ENCODE measurements at places on chromosomes 12 and 14.

DNA sequence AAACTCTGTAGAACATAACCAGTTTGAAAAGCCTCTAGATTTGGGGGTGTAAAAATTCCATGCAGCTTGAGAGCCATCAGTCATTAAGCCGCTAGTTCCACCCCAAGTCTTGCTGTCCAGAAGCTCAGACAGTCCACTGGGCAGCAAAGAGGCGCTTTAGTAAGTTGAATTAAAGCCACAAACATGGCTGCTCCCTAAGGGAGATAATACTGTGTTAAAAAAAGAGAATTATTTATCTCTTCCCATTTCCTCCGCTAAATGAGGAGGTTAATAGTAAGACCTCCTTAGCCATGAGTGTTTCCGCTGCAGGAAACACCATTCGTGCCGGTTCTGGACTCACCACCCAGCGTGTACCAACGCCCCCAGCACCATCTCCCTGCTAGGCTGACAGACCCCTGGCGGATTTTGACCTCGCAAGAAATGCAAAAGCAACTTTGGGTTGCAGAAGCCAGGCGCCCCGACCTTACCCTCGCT, 536 bp downstream of the TM7SF3 start:
- peak; percentile 47 for ATAC-seq

- ATAC-seq = no peak
Observed at GRCh38 chr12:50828121-50828520, 14.6 kb upstream of the TMPRSS12 start.

GRCh38 chr12:131783915-131784541, 44.2 kb upstream of the MMP17 start:
- ATAC-seq = peak; percentile 90

- ATAC-seq = no peak
Observed at GRCh38 chr12:74424778-74425177, 112.9 kb upstream of the ATXN7L3B start.

GRCh38 chr12:68356060-68356695, 24.0 kb upstream of the MDM1 start:
- ATAC-seq = no peak

DNA sequence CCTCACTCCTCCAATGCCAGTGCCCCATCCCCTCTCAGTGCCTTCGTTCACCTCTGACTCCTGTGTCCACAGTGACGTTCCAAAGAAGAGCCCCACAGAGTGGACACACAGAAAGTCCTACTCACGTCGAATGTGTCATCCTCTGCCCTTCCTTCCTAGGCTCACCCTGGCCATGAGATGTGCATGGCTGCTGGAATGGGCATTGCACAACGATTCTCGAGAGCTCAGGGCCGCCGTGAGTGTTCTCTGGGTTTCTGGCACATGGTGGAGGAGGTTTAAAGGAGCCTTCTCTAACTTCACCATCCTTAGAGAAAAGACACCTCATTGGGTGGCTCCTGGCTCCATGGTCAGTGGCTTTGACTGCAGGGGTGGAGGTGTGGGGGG, 12.8 kb upstream of the CEP170B start:
- ATAC-seq = no peak

- no peak for ATAC-seq
Observed at GRCh38 chr14:52363961-52364360, 49.8 kb downstream of the PTGER2 start.

Measured in stimulated activated memory B cell treated with anti-CD40 and anti-IgM and Interleukin-4, amounts not matched to agents 10 μg/mL and 1 μg/mL and 100 μg/mL, for 72 hours (primary cell).